ENCODE measurements at places on chromosomes 5 and 9.

DNA sequence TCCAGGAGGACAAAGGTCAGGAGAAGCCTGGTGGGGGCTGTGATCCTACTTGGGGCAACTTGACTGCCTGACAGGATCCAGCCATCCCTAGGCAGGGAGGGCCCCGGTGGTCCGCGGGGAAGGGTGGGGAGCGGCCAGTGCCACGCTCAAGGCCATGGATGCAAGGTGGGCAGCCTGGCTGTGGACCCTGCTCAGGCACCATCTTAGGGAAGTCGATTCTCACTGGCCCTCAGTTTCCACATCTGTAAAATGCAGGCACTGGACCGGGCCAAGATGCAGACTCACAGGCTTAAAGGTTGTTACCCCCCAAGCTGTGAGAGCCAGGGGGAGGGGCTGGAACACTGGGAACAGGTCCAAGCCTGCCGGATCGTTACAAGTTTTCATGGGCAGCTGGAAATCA lies 8.7 kb upstream of the DOLPP1 start:
- DNase-seq: no peak

DNA sequence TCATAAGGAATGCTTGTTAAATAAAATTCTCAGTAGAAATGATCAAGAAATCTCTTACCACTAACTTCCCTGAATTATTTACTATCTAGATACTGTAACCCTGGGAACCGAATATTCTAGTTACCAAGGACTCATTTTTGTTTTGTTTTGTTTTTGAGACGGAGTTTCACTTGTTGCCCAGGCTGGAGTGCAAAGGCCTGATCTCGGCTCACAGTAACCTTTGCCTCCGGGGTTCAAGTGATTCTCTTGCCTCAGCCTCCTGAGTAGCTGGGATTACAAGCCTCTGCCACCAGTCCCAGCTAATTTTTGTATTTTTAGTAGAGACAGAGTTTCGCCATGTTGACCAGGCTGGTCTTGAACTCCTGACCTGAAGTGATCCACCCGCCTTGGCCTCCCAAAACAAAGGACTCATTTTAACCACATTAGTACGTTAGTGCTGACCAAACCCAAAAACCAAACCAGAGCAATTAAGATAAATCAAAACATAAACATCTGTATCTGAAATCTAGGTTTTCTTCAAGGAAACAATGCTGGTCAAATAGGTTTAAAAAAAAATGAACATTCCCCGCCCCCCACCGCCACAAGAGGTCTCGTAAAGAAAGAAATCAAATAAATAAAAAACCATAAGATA lies 3.7 kb downstream of the TXN start:
- no peak for DNase-seq

DNA sequence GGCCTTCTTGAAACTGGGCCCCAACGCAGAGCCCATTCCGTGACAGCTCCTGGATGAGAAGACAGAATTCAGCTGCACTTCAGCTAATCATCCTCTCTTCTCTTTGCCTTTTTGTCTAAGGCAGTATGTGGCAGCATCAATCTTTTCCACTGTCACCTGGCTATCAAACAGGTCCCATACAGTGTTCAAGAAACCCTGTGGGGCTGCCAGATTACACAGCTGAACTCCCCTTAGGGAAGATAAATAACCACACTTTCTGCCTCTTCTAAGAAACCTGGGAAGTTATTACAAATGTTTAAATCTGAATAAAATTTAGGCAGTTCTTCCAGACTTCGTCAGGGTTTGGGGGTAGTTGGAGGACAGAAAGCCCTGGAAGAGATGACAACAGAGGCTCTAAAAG lies 61.0 kb downstream of the SPEF2 start:
- DNase-seq: no peak

DNA sequence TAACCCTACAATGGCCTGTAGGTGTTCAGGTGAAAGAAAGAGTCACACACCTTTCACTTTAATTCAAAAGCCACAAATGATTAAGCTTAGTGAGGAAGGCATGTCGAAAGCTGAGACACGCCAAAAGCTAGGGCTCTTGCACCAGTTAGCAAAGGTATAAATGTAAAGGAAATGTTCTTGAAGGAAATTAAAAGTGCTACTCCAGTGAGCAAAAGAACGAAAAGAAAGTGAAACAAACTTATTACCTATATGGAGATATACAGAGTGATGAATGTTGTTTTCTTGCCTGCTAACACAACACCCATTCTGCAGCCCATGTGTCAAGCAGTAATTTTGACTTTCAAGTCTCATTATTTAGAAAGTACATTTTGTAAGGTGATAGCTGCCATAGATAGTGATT lies 254.2 kb upstream of the SLC24A2 start:
- no peak for DNase-seq

DNA sequence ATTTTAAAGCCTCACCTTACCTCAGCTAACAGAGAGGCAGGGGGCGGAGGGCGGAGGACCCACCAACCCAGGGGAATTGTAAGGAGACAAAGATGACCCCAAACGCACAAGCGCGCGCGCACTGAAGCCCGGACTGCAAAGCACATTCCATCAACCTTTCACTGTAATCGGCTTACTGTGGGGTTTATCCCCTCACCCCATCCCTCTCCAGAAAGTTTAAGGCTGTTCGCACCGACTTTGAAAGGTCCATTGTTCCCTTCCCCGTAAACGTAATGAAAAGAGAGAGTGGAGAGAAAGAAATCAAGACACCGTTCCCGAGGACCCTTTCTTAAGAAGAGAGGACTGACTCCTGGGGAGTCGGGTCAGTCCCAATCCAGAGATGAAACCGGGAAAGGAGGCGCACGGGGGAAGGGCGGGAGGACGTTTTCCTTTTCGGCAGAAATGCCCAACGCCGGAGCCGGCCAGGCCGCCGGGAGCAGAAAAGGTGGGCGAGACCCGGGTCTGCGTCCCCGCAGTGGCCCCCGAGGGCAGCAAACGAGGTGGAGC lies 464 bp downstream of the CEMIP2 start:
- DNase-seq: no peak

DNA sequence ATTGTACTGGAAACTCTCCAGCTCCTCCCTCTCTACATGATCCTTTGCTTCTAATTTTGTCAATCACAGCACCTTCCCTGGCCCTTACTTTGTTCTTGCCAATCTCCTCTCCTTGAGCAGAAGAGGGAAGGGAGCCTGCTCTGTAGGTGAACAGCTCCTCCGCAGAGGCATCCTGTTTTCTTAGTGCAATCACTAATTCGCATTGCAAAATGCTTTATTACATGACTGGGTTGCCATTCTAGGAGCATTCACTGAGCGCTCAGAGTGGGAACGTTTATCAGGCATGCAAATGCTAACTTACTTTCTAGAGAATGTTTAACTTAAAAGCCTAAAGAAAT lies 416 bp upstream of the SNX18 start:
- no peak for DNase-seq

- DNase-seq: no peak
Observed at GRCh38 chr5:148511810-148512347, 128.1 kb downstream of the FBXO38 start.

Data from stimulated activated CD4-positive, alpha-beta T cell treated with anti-CD3 and anti-CD28 coated beads, Interleukin-2, amount 100 ng/mL, for 4 hours (primary cell).